Activated CD8-positive, alpha-beta memory T cell treated with anti-CD3 and anti-CD28 coated beads for 48 hours (primary cell): ENCODE measurements at places on chromosomes 4 and X.

DNA sequence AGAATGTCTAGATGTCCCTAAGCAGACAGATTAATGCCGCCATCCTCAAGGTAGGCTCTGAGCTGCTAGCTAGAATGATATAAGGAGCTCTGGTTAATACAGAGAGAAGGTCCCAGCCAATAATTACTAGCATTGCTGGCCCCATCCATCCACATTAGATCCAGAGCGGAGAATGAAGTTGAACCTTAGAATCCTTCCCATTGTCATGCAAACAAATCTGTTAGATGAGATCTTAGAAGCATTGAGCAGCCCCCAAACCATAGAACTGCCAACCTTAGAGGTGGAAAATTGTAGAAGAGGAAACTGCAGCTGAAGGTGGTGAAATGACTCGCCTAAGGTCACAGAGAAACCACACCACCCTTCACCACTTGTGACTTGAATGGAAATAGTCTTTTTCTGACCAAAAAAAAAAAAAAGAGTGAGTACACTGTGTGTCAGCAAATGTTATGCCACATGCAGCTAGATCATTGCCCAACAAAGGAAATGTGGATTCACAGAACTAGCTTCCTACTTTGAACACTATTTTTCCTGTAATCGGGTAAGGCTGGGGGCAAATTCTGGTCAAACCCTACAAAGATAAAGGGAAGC, 162.1 kb downstream of the SMIM20 start:
- DNase-seq: no peak

GRCh38 chr4:84856468-84857049, 109.9 kb downstream of the WDFY3 start:
- DNase-seq: no peak

- DNase-seq: no peak
Observed at GRCh38 chr4:143386812-143387211, 50.1 kb downstream of the GAB1 start.

- DNase-seq: no peak
Observed at GRCh38 chr4:152209772-152210493, 326.0 kb downstream of the FBXW7 start.

- DNase-seq: no peak
Observed at GRCh38 chr4:113555868-113556267, 205.7 kb downstream of the CAMK2D start.

DNA sequence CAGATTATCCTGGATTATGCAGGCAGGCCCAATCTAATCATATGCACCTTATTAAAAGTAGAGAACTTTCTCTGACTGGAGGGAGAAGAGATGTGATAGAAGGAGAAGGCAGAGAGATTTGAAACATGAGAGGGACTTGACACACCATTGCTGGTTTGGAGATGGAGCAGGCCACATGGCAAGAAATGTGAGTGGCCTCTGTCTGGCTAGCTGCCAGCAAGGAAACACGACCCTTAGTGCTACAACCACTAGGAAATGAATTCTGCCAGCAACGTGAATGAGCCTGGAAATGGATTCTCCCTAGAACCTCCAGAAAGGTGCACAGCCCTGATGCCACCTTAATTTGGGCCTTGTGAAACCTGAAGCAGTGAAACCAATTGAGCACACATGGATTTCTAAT, 79.5 kb upstream of the MBNL3 start:
- no peak for DNase-seq
